ENCODE measurements at places on chromosomes 7 and 10.

- no peak for DNase-seq
These were observed 245.6 kb downstream of the SLC25A13 start for GRCh38 chr7:96076350-96076707.

GRCh38 chr10:121205625-121206024, 354.5 kb downstream of the WDR11 start:
- no peak for DNase-seq

DNA sequence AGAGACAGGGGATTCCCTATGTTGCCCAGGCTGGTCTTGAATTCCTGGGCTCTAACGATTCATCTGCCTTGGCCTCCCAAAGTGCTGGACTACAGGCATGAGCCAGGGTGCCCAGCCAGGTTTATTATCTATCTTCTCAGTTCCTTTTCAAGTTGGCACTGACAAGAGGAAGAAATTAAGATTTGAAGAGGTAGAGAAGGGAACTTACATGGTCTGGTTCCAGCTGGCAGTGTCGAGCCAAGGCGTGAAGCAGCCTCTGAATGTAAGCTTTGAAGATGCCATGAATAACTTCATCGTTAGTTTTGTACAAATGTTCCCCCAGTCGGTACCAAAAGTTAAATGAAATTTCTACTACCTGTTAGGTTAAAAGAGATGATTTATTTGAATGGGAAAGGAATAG, 57.7 kb downstream of the TNPO3 start:
- no peak for DNase-seq

DNA sequence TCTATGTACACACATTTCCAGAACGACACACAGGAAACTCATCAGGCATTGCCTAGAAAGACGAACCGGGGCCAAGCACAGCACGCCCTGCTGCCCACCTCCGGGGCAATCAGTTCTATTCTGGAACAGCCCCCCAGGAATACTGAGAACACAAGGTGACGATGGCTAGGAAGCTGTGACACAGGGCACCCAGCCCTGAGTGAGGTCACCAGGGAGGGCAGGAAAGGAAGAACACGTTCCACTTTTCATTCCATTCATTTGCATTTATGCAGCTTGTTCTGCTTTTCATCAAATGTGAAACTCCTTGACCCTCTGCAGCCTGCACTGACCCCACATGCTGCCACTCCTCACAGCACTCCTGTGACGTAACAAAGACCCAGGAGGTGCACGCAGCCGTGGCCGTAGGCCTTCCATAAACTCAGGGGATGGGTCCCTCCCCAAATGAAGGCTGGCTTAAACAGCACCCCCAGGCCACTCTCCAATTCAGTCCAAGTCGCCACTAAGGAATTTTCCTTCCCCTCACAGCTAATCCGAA, 28.9 kb downstream of the MAD1L1 start:
- no peak for DNase-seq

DNA sequence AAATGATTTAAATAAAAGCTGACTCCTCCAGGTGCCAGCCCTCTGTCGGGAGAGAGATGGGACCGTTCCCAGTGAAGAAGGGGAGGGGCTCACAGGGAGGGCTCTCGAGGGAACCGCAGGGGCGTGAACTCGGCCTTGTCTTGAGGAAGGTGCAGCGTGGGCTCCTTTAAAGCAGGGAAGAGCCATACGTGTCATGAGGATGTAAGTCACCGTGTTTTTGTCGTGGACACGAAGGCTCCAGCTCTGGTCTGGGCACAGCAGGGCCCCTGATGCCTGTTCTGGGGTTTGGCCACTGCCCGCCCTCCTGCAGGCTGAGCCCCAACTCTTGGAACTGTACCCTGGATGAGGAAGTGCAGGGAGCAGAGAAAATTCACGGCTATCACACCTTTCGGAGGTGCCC, 45.0 kb downstream of the JAKMIP3 start:
- no peak for DNase-seq

GRCh38 chr7:33862946-33863814, 42.2 kb upstream of the BMPER start:
- no peak for DNase-seq

GRCh38 chr7:102811942-102812678, 63.3 kb downstream of the FAM185A start:
- no peak for DNase-seq

GRCh38 chr7:148395352-148395811, 195.2 kb upstream of the C7orf33 start:
- DNase-seq, result no peak

GRCh38 chr7:42159130-42159529, 77.9 kb downstream of the GLI3 start:
- DNase-seq, result no peak

GRCh38 chr10:129030996-129031843, 435.8 kb upstream of the MGMT start:
- no peak for DNase-seq
